ENCODE measurements at places on chromosomes 13 and 19.

DNA sequence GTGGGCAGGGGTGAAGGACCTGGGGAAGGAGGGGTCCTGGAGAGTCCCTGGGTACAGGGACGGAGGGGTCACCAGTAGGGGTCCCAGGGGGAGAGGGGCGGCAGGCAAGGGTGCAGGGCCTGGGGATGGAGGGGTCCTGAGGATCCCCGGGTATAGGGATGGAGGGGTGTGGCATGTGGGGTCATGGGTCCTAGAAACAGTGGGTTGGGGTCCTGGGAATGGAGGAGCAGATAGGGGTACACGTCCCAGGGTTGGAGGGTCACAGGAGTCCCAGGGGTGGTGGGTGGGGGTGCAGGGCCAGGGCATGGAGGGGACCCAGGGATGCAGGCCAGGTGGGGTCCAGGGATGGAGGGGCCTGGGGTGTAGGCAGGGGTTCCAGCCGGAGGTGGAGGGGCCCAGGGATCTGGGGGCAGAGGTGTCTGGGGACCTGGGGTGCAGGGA is 1.4 kb downstream of the BTBD2 start:
- no peak for DNase-seq

GRCh38 chr19:13666165-13666564 is 98.2 kb upstream of the MRI1 start:
- no peak for DNase-seq

GRCh38 chr19:4009990-4010807 is 2.7 kb downstream of the PIAS4 start:
- no peak for DNase-seq

- no peak for DNase-seq
Observed at GRCh38 chr13:97855570-97856303, 97.7 kb upstream of the IPO5 start.

GRCh38 chr13:39550931-39551330 is 52.1 kb downstream of the LHFPL6 start:
- DNase-seq: no peak

- DNase-seq: no peak
Observed at GRCh38 chr19:42281146-42281826, 12.2 kb downstream of the CIC start.

DNA sequence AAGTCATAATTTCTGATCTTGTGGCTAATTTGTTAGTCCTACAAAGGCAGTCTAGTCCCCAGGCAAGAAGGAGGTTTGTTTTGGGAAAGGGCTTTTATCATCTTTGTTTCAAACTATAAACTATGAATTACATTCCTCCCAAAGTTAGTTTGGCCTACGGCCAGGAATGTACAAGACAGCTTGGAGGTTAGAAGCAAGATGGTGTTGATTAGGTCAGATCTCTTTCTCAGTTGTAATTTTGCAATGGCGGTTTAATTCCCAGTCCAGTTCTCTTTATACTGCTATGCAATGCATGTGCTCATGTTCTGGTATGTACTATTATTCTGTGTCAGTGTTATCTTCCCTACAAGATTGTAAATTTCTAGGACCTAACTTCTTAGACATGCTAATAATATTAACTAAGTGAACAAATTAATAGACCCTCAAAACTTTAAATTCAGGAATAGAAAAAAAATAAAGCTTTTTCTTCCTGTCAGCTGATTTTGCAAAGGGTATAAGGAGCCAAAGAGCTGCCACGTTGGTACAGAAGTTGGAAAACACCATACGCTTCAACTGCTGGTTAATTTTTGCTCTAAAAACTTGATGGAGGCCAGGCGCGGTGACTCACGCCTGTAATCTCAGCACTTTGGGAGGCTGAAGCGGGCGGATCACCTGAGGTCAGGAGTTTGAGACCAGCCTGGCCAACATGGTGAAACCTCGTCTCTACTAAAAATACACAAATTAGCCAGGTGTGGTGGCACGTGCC is 1.3 kb upstream of the DNAJC15 start:
- DNase-seq: no peak
